Bronchial epithelial cell (primary cell): ENCODE measurements at places on chromosomes 7 and 10.
A peak's percentile ranks its signal among the peaks of the same experiment; 100 is the strongest.

- no peak for DNase-seq
These were observed 45.0 kb downstream of the PWWP2B start for GRCh38 chr10:132441818-132442524.

- DNase-seq = peak; percentile 52
These were observed 145.0 kb upstream of the CALCR start for GRCh38 chr7:93719546-93719945.

GRCh38 chr7:5448378-5449037 is 24.9 kb upstream of the TNRC18 start:
- peak; percentile 62 for DNase-seq

DNA sequence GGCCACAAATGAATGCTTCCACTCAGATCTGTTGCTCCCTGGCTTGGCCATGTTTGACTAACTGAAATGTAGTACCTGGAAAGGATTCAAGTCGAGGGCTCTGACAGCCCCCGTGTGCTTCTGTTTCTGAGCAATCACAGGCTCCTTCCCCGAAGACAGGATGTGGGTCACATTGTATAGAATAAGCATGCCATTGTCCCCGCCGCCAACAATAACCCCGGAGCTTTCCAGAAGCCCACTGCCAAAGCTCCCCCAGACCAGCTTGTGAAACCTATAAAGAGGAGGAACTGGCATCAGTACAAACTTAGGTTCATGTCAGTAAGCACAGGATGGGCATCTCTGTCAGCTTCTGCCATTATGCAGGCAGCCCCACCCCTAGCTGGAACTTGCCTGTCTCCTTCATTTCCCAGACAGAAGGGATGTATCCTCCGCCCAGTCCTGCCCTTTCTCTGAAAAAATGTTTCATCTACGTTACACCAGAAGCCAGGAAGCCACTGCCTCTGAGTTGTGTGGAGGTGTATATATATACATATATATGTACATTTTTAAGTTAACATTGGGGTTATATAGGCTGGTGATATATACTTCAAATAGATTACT is 10.3 kb downstream of the SEC31B start:
- no peak for DNase-seq

DNA sequence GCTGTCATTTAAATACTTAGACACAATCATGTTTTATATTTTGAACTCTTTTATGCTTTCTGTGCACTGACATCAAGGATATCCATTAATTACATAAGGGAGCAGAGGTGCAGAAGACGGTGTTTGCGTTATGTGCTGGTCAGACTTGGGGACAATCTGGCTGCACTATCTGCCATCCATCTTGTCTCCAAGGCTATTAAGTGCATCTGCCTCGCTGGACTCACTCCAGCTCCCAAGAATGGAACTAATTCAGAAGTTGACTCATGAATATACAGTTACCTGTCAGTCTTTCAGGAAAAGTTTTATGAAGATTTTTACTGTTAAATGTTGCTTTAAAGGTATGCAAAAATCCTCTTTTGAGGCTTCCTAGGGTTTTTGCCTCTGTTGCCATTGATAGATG is 391.0 kb downstream of the SUGCT start:
- no peak for DNase-seq
